ENCODE measurements at places on chromosomes 1 and 21.

- DNase-seq: no peak
Observed at GRCh38 chr1:236100799-236101198, 35.9 kb upstream of the NID1 start.

- no peak for DNase-seq
Observed at GRCh38 chr1:199612976-199613774, 414.3 kb upstream of the NR5A2 start.

DNA sequence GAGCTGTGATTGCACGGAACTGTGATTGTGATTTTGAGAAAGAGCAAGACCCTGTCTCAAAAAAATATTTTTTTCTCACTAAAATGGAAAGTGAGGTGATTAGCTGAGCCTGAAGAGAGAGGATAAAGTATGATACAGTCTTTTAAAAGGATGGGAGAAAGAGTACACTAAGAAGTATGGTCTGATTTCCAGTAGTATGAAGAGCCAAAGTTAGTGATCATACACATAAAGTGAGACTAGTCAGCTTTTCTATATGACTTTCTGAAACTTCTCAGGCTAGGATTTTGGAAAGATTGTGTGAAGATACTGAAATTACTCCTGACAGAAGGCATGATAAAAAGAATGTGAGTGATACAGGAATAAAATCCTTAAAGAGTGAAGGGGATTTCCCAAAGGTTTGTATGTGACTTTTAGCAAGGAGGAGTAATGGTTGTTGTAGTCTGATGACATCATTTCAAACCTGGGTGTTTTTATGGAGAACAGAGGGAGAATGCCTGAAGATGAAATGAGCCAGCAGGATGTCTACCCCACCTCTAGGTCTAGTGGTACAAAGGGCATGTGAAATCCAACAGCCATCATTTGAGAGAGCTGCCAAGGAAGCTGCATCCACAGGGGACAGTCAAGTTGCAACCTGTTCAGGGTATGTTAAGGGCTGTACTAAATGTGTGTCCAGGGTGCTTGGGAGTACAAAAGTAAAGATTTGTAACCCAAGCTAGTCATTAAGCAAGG lies 157.7 kb downstream of the PIK3R3 start:
- DNase-seq: no peak

- DNase-seq: no peak
Observed at GRCh38 chr1:109181085-109181806, 32.5 kb upstream of the SARS1 start.

DNA sequence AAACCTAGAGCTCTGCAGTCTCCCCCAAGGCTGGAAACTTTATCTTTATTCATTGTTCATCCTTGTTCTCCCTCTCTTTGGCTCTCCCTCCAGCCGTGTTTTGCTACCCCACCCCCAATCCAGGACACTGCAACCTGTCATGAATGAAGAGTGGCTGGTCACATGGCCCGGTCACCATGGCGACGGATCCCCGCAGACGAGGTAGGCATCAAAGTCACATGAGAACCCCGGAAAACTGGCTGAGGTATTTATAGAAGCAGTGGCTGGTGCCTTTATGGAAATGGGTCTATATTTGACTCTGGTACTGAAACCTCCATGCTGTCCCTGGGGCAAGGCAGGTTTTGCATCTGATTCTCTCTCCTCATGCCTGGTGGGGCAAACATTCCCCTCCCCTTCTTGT lies 13.4 kb upstream of the SLC6A17 start:
- peak; percentile 97 for DNase-seq

Data from cerebellar nuclear complex (tissue), 1 donor.